Stimulated activated CD8-positive, alpha-beta memory T cell treated with anti-CD3 and anti-CD28 coated beads, Interleukin-4, amount 100 ng/mL, for 48 hours (primary cell): ENCODE measurements at places on chromosomes 4 and X.

DNA sequence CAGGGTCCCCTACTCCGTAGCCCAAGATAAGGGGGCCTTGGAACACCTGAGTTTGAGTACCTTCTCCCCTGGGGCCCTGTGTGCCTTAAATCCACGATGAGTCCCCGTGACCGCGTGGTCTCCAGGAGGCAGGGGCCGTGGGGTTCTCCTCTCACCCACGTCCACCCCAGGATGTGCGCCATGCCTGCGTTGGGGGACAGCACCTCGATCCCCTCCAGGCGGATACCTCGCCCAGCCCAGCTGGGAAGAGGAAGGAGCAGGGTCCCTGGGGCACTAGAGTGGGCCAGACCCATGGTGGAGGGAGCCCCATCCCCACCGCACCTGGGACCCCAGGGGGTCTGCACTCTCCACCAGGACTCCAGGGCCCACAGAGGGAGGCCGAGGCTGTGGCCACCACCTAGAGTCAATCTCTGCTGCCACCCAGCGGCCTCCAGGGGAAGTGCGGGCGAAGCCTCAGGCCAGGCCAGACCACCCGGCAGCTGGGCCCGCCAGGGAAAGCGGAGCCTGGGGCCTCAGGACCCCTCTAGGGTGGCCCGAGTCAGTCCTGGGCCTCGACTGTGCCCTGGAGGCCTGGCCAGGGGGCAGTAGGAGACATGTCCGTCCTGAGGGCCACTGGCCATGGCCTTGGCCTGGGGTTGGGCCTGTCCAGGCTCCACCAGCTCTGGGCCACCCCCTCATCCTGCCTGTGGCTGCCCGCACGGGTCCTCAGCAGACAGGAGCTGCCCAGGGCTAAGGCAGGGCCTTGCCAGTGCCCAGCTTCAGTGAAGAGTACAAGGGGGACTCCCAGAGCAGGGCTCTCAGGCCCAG lies 55.0 kb downstream of the FAM53A start:
- peak; percentile 86 for DNase-seq

- DNase-seq = no peak
These were observed 51.6 kb downstream of the GLRB start for GRCh38 chr4:157127571-157127970.

DNA sequence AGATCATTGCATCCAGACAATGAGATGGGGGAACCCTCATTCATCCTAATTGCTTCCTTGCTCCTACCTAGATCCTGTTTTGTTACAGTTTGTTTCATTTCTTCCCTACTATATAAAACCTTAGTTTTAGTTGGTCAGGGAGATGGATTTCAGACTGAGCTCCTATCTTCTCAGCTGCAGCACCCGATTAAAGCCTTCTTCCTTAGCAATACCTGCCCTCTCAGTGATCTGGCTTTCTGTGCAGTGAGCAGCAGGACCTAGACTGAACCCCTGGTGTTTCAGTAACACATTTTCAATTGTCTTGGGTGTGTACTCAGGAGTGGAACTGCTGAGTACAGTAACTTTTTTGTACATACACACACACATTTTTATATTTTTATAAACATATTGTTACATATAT lies 187.4 kb downstream of the APBB2 start:
- DNase-seq = no peak

DNA sequence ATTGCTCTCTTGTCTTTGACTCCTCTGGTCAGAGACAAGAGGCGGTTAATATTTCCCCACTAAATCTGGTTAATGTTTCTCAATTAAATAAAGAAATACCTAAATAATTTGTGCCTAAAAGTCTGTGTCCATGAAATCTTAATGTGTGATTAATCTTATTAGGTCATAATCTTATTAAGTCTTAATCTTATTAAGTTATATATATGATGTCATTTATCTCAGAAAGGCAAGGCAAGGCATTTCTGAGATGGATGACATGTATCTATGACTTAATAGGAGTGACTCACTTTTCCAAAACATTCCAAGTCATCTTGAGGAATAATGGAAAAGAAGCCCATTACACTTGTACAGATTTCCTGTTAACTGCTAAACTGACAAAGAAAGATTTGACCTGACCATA lies 74.7 kb downstream of the TRAM1L1 start:
- DNase-seq = no peak

DNA sequence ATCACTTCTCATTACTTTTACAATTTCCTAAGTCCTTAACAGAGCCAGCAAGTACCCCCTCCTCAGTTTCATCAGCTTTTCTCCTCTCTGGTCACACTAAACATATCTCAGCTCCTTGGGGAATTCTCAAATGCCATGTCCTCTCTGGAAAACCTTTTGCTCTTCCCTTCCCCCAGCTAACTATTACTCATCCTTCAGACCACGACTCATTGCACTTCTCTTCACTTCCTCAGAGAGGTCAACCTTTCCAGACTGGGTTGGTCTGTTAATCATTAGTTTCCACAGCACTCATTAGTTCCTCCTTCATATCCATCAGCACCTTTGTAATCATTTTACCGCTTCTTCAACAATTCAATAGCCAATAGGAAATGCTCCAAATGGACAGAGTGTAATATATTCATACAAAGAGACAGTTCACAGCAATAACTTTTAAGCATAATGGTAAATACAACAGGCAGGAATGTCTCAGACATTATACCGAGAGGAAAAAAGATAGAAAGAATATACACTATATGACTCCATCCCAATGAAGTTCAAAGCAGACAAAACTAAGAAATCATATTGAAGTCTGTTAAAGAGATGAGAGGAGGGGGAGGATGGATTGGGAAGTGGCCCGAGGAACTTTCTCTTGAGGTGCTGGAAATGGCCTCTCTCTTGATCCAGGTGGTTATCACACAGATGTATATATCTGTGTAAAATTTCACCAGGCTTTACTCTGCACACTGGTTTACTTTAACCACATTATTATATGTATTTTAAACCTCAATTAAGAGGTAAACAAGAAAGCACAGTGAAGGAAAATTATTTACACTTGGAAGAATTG lies 39.6 kb downstream of the DDX60L start:
- no peak for DNase-seq

DNA sequence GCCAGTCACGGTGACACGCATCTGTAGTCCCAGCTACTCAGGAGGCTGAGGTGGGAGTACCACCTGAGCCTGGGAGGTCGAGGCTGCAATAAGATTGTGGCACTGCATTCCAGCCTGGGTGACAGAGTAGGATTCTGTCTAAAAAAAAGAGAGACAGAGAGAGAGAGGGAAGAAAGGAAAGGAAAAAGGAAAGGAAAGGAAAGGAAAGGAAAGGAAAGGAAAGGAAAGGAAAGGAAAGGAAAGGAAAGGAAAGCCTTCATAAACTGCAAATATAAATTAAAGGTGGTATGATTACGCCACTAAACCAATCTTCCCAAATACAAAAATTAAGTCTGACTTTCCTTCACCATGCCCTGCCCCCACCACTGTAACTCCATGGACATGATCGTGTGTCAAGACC lies 259.3 kb upstream of the GATB start:
- no peak for DNase-seq

DNA sequence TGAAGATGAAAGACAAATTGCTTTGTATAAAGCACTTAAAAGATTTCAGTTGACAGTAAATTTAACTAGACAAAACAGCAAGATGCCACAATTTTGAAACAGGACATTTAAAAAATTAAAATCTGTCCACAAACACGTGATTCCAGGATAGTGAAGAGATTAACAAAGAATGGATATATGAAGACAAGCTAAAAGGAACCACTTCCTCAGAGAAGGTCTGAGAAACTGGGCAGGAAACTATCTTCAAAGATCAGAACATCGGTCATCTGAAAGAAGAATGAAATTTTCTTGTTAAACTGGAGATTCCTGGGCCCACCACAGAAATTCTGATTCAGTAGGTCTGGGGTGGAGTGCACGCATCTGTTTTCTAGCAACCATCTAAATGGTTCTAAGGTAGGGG lies 1.4 kb downstream of the RWDD4 start:
- no peak for DNase-seq

DNA sequence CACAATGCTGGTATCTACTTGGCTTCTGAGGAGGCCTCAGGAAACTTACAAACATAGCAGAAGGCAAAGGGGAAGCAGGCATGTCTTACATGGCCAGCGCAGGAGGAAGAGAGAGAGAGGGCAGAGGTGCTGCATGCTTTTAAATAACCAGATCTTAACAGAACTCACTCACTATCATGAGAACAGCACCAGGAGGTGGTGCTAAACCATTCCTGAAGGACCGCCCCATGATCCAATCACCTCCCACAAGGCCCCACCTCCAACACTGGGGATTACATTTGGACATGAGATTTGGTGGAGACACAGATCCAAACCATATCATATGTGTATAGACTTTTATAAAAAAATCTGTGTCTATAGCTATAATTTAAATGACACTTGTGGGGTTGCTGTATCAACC lies 48.6 kb upstream of the ERVMER34-1 start:
- no peak for DNase-seq

GRCh38 chr4:44320833-44321232 lies 127.8 kb downstream of the KCTD8 start:
- no peak for DNase-seq

DNA sequence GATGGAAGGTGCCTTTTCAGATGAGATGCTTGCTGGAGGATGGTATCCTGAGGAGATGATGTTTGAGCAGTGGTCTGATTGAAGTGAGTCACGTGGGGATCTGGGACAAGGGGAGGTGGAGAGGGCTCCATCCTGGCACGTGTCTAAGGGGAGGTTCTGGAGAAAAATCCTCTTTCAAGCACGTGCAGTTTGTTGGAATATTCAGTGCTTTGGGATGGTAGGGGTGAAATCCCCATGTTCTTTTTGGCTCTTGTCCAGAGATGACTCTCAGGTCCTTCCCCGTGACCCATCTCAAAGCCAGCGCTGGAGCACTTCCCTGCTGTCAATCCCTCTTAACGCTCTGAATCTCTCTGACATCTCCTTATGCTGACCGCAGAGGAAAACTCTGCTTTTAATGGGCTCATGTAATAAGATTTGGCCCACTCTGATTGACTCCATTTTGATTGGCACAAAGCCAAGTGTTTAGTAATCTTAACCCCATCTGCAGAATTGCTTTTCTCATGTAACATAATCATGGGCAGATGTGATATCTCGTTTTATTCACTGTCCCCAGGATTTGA lies 10.8 kb upstream of the KLKB1 start:
- no peak for DNase-seq

DNA sequence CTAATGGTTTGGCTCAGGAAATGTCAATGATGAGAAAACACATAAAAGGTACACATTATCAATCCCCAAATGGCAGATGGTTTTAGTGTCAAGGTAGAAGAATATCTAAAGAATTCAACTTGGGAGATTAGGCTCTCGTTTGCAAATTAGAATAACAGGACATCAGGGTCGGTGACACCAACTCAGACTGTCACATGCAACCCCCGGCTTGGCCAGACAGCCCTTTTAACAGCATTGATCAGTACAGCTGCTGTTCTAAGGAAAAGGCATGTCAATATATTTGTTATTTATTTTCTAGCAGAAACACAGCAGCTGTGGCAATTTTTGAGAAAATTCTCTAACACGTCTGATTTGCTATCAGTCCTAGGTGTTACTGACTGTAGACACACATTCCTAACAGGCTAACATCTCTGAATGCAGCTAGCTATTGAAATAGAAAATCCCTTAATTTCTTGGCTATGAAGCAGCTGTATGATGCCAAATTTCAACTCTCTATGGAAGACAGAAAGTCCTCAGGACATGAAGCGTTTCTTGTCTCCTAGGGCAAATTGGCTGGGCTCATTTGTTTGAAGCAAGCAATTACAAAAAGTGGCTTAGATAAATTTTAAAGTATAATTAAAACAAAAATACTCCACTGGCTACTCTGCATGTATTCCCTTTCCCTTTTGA lies 269.0 kb upstream of the CXXC4 start:
- DNase-seq = no peak

DNA sequence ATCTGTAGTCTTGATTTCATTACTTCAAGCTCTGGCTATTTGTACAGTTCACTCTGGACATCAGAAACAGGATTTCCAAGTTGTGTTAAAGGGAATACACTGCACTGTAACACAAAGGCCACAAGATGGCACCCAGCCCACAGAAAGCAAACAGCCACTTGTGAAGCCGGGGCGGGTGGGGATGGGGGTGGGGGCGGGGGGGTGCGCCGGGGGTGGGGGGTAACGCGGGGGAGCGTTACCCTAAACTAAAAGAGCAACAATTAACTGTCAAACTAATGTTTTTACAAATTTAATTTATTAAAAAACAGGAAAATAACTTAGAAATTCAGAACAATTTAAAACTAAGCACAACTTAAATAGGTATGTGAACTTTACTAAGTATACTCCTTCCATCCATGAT lies 27.3 kb downstream of the PRDX4 start:
- DNase-seq = peak; percentile 40

GRCh38 chr4:76023389-76023788 lies at the start of gene CXCL10:
TSS of gene CXCL10 (minus strand) at chr4:76023497. CDS start at chr4:76023431, 66 bp downstream.
- no peak for DNase-seq

DNA sequence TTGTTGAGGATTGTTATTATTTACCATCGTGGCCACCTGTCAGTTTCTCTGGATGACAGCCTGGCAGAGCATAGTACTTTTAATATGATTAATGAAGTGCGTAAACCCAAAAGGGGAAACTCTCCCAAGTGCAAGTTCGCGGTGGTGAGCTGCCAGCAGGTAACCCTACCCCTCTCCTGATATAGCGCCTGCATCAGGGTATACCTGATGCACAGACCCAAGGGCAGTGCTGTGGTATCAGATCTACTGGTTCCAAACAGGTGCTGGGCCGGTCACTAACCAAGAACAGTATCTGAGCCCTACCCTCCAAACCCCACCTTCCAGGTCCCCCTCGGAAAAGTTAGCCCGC lies 1.6 kb downstream of the RNF150 start:
- no peak for DNase-seq

DNA sequence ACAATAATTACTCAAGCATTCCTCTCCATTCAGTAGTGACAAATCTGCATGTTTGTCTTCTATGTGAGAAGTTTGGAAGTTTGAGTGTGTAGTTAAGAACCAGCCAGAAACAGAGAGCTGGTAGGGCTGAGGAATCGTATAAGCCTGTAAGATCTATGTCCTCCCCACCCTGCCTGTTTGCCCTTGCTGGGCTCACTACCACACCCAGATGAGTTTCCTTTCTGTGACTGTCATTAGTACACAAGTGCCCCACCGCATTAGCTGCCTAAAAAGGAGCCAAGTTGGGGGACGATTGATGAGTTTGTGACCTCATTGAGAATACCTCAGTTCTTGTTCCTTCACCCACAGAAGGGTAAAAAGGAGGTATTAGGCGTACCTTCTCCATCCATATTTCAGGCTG lies 28.3 kb downstream of the DOCK11 start:
- DNase-seq = no peak

- DNase-seq = no peak
These were observed 9.6 kb downstream of the CC2D2A start for GRCh38 chr4:15479089-15479912.

DNA sequence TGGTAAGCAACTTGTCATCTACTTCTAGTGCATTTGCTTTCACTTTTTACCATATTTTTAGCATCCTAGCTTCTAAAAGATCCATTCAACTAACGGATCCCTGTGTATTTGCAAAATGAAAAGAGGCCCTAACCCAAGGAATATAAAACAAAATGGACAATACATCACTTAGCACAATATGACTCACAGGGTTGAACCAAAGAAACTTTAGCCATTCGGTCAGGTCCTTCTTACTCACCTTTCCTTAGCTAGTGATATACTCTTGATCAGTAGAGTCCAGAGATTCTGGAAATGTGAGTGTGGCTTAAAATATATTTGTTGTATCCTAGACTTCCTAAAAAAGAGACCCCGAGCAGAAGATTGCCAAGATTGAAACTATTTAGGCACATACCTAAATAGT lies 19.5 kb downstream of the TMPRSS11E start:
- no peak for DNase-seq
